Placental pericyte (primary cell): ENCODE measurements at places on chromosomes 2 and 18. TPM values are rescaled to one million over a fixed set of nuclear protein-coding genes. Genes with fewer than 3 reads are reported as not detected.

HOXD8 gene
- 6.3 TPM in 1 of 2 replicates, not detected in the other for total RNA-seq

WDR7 gene
- total RNA-seq: 12.3 and 25.1 TPM in 2 replicates

HOXD9 gene
- 1.7 TPM in 1 of 2 replicates, not detected in the other for total RNA-seq

GPR45 gene
- 0.22 TPM in 1 of 2 replicates, not detected in the other for total RNA-seq

SP140L gene
- total RNA-seq: 13.8 and 24.3 TPM in 2 replicates
